Activated CD8-positive, alpha-beta memory T cell treated with anti-CD3 and anti-CD28 coated beads, Interleukin-2, amount 50 U/mL, for 48 hours (primary cell): ENCODE measurements at places on chromosomes 16 and 17.
A peak's percentile ranks its signal among the peaks of the same experiment; 100 is the strongest.

- no peak for DNase-seq
These were observed 12.5 kb downstream of the KCNH6 start for GRCh38 chr17:63535640-63536039.

DNA sequence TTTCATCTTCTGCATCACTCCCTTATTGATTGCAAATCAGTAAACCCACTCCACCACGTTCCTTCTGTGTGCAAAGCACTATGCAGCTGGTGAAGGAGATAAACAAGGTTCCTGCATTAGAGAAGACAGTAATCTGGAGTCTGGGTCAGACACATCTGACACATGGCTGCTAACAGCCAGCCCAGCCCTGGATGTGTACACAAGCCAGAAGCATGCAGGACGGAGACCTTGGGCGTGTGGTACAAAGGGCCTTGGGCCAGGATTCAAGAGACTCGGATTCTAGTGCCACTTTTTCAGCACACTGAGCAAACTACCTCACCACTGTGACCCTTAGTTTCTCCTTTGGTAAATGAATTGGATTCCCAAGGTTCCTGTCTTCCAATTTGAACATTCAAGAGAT lies 86.6 kb upstream of the DNAH9 start:
- DNase-seq: no peak

DNA sequence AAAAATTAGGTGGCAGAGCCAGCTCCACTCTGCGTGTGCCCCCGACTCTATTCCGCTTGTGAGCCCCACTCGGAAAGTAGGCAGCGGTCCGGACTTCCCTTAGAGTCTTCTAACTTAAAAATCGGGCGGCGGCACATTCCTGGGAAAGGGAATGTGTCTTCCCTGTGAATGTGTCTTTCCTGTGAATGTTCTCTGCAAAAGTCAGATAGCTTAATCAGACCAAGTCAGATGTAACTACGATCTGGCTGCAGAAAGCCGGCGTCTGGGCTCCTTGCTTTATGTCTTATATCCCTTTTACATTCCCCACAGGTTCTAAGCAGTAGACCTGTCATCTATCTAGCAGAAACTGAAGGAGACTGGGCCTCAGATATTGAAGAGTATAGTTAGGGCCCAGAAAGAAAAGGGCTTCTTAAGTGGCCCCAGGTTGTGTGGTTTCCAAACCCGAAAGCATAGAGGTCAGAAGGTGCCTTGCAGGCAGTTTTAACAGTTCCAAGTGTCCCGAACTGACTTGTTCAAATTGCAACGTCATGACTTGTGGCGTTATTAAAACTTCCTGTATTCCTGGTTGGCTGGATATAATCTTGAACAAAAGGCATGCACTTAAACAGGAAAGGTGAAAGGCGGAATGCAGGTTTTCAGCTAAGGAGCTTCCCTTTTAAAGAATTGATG lies 601 bp downstream of the PHKB start:
- no peak for DNase-seq

- peak; percentile 54 for DNase-seq
These were observed 1.6 kb downstream of the IRX3 start for GRCh38 chr16:54284931-54285413.

DNA sequence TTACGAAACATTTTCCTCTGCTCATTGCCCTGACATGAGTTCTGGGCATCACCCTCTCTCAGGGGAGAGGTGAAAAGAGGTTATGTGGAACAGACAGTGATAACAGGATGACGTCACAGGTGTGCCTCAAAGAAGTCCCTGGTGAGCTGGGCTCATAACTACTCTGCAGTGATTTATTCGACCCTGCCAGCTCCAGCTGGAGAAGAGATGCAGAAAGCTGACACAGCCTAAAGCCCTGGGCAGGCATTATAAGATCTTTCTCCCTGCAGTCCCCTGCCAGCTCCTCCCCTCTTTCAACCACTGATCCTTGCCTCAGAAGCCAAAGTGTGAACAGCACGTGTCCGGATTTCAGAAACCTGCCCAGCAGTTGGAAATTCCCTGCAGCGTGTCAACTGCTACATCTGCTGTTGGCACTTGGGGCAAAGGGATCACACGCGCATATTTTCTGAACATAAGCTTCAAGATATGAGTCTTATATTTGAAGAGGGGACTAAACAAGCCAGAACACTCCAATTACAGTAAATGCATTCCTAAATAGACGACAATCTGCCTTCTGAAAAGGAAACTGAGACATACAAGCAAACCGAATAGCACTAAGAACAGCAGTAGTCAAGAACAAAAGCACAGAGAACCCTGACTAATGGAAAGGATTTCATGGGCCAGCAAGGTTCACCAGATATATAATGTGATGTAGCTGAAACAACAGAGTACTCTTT lies 80.5 kb downstream of the SMG6 start:
- DNase-seq: peak; percentile 69
